ENCODE measurements at places on chromosomes 16 and 17. TPM values are rescaled to one million over a fixed set of nuclear protein-coding genes. Genes with fewer than 3 reads are reported as not detected.
A peak's percentile ranks its signal among the peaks of the same experiment; 100 is the strongest.

DNA sequence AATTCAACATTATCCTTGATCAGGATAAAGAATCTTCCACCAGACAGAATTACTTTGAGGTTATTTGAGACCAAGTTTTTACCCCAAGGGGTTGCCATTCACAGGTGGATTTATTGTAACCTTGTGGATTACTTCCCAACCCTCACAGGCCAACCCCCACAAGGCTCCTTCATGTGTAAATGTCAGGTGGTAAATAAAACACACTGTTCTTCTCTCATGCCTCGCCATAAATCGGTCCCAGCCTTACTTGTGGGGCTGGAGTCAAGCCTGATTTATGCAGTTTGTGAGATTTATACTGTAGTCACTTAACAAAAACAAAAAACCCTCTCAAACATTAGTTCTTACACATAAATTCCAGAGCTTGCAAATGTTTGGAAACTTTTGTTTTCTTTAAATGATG, 98.6 kb upstream of the IRX3 start:
- DNase-seq = no peak
- H3K27ac ChIP-seq = no peak overlapping the region
- no peaks in the 10 kb centered on the region for H3K27me3 ChIP-seq

The FBXL19 gene
- total RNA-seq = 25.8 TPM

The ZP2 gene
- total RNA-seq = 0.20 TPM

DNA sequence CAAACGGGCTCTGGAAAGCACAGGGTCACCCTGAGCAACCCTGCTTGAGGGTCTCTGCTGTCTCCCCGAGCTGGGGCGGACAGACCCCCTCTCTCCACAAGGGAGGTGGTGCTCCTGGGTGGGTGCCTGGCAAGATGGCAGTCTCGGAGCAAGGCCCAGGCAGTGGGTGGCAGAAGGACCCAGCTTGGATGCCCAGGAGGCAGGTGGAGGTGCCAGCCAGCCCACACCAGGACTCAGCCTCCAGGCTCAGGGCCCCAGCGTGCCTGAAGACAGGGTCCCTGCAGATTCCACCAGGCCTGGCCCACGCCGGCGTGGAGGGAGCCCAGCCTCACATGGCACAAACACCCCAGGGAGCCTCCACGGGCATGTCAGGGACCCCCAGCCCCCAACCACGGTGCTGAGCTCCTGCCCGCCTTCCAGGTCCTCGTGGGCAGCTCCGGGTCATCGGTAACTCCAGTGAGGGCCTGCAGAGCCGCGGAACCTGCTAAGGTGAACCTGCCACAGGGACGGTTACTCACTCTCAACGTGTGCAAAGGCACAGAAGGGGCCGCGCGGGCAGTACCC, 20.8 kb downstream of the UNKL start:
- H3K4me1 ChIP-seq = no peaks in the 10 kb centered on the region
- DNase-seq = no peak
- no peaks in the 10 kb centered on the region for H3K27me3 ChIP-seq
- H3K4me3 ChIP-seq = no peak overlapping the region
- peaks cover 2% of the 10 kb centered on the region for H3K36me3 ChIP-seq
- H3K27ac ChIP-seq = no peak overlapping the region

DNA sequence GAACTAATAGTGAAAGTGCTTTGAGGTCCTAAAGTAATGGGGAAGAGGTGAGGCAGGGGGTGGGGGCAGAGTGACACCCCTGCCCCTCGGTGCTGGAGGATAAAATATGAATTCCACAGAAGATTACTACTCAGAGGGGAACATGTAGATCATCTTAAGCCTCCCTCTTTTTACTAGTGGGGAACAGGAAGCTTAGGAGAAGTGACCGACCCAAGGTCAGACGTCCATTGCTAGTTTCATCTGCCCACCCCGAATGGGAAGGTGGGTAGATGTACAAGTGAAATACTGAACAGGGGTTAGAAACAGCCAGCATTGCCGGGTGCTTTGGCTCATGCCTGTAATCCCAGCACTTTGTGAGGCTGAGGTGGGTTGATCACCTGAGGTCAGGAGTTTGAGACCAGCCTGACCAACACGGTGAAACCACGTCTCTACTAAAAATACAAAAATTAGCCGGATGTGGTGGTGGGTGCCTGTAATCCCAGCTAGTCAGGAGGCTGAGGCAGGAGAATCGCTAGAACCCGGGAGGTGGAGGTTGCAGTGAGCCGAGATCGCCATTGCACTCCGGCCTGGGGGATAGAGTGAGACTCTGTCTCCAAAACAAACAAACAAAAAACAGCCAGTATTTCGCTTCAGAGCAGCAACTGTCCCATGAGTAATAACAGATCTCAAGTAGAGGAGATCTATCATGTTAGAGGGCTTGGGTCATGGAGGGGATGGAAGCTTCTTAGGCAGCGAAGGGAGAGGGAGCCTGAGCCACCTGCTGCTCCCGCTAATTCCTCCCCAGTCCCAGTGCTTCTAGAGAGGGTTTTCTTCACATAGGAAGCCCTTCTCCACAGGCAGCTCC, 1.2 kb upstream of the NR1D1 start:
- peaks cover 15% of the 10 kb centered on the region for H3K36me3 ChIP-seq
- no peak overlapping the region for H3K27ac ChIP-seq
- DNase-seq = no peak
- no peaks in the 10 kb centered on the region for H3K27me3 ChIP-seq
- H3K4me1 ChIP-seq = peaks cover 89% of the 10 kb centered on the region

GRCh38 chr17:76382351-76382802, 2.0 kb upstream of the SPHK1 start:
- H3K4me1 ChIP-seq = peaks cover 11% of the 10 kb centered on the region
- H3K27me3 ChIP-seq = no peaks in the 10 kb centered on the region
- peak overlapping the region; percentile 78 for H3K4me3 ChIP-seq
- DNase-seq = no peak
- no peaks in the 10 kb centered on the region for H3K36me3 ChIP-seq

DNA sequence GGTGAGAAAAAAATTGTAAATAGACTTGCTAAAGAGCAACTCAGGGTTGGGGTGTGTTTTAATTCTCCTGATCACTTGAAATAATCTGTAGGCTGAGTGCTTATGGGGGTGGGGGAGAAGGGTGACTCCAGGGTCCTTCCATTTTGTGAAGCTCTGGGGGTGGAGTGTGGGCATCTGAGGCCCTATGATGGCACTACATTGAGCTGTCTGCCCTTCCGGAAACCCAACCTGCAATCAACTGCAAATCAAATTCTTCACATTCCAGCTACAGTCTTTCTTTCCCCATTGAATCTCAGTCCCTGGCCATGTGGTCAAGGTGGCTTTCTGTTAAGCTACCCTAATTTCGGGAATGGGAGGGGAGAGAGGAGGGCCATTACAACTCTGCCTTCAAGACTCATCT, 6.0 kb upstream of the CDC6 start:
- no peak overlapping the region for H3K4me3 ChIP-seq
- H3K27ac ChIP-seq = peak overlapping the region; percentile 56
- H3K4me1 ChIP-seq = peaks cover 52% of the 10 kb centered on the region

The ALDH3A1 gene
- not detected for total RNA-seq

GRCh38 chr17:12637015-12637414, 28.7 kb upstream of the MYOCD start:
- H3K27ac ChIP-seq = no peak overlapping the region
- H3K36me3 ChIP-seq = no peaks in the 10 kb centered on the region
- H3K4me3 ChIP-seq = no peak overlapping the region
- H3K27me3 ChIP-seq = no peaks in the 10 kb centered on the region
- no peak for DNase-seq
